Sigmoid colon (tissue), 7 donors: ENCODE measurements at places on chromosomes 11 and 22. TPM values are rescaled to one million over a fixed set of nuclear protein-coding genes. Genes with fewer than 3 reads are reported as not detected.

- DNase-seq = no peak
Measured at GRCh38 chr11:71342951-71343827, 90.8 kb upstream of the SHANK2 start.

POTEH gene
- 0.33 TPM for total RNA-seq

- DNase-seq = no peak
Measured at GRCh38 chr11:2077061-2077802, 62.0 kb downstream of the IGF2 start.

GRCh38 chr11:15204711-15205110, 90.0 kb downstream of the INSC start:
- no peak for DNase-seq

KREMEN1 gene
- 6.1 TPM for total RNA-seq

- DNase-seq = no peak
Measured at GRCh38 chr22:22156348-22156715, 88.3 kb upstream of the VPREB1 start.

- DNase-seq = no peak
Measured at GRCh38 chr11:88104408-88104807, 70.8 kb downstream of the RAB38 start.

DNA sequence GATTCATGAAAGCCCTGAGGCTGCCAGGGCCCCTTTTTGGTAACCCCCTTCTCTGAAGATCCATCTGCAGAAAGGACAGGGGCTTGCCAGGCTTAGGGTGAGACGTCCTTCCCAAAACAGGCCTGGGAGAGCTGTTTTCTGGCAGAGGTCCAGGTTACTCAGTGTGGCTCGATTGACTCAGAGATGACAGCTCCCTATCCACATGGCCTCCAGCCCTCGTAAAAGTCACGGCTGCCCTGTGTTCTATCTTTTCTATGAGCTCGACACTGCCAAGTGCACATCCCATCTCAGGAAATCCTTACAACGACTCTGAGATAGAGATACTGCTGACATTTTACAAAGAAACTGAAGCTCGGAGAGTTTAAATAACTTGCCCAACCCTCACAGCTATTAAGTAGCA, 20.4 kb downstream of the ADAMTS8 start:
- DNase-seq = peak; percentile 95

- DNase-seq = peak; percentile 26
Measured at GRCh38 chr11:2218031-2218633, 46.5 kb upstream of the TH start.

SEZ6L gene
- 1.1 TPM for total RNA-seq

- no peak for DNase-seq
Measured at GRCh38 chr22:45090497-45090910, 73.2 kb upstream of the NUP50 start.

OR4D11 gene
- total RNA-seq = not detected

ATP6V1E1 gene
- total RNA-seq = 119 TPM

SSTR3 gene
- total RNA-seq = not detected

XKR3 gene
- total RNA-seq = not detected

GRCh38 chr11:119019996-119020395, 1.4 kb downstream of the TRAPPC4 start:
- peak; percentile 49 for DNase-seq

DNA sequence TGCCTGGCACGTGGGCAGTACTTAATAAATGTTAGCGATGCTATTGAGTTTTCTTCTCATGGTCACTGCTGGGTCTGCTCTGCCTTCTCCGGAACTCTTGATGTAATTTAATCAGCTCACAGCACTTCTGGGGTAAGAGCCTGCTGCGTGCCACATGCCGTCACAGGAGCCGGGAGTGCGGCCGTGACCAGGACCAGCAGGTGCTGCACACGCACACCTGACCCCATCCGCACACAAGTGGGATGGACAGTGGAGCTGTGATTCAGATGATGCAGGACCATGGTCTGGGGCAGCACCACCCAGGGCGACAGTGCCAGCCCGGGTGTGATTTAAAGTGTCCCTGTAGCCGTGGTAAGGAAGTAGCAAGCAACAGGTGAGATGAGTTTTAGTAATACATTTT, 61.2 kb downstream of the TBC1D22A start:
- no peak for DNase-seq

DNA sequence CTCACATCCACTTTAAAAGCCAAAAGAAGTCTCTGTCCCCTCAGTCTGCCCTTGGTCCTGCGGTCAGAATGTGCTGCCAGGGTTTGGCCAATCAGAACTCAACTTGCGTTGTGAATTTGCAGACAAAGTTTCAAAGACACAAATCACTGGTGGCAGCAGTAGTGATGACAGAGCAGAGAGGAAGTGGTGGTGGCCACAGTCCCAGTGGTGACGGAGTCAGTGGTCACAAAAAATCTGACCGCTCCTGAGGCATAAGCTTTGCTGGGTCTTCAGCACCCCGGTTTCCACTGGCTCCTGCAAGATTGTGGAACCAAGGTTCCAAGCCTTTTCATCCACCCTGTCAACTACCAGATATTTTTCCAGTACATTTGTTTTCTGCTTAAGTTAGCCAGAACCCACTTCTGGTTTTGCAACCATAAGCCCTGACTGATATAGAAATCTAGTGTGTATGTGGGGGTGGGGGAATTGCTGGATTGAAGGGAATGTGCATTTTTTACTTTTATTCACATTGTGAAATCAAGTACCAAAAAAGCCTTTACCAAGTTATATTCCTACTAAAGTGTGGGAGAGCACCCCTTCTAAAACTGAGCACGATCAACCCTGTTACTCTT, 112.3 kb downstream of the TMPRSS5 start:
- no peak for DNase-seq

UPB1 gene
- total RNA-seq = not detected

GRCh38 chr11:19817265-19817851, 104.7 kb downstream of the NAV2 start:
- DNase-seq = no peak

GRCh38 chr11:65260302-65260701, 1.5 kb upstream of the POLA2 start:
- DNase-seq = peak; percentile 58

DNA sequence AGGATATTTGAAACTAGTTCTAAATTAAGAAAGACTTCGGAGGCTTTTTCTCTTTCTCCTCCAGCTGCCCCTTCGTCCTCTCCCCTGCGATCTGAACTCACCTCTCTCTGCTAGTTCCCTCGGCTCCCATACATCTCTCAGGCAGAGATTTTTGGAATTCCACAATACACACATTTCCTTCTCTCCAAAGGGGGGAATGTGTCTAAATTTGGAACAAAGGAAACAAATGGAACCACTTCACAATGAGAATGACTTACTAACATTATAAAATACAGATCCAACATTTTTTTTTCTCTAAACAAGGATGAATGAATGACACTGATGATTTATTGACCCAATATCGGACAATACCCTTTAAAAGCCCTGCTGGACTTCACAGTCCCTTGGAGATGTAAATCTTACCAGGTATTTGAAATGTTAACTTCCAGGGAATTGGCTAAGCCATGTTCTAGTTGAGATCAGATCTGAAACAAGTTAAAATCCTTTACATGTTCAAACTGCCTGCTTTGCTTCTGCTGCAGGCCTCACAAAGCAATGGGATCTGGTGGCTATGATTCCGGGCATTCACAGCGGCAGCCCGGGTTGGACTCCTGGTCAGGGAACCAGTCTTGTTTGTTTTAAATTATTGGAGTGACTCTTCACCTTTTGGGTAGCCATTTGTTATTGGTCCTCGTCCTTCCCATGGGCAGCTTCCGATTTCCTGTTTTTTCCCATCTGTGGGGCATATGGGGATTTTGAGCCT, 20.5 kb upstream of the GSTP1 start:
- DNase-seq = no peak

- DNase-seq = no peak
Measured at GRCh38 chr11:11916981-11917399, 75.2 kb downstream of the USP47 start.
